ENCODE measurements at places on chromosomes 3 and 15.

DNA sequence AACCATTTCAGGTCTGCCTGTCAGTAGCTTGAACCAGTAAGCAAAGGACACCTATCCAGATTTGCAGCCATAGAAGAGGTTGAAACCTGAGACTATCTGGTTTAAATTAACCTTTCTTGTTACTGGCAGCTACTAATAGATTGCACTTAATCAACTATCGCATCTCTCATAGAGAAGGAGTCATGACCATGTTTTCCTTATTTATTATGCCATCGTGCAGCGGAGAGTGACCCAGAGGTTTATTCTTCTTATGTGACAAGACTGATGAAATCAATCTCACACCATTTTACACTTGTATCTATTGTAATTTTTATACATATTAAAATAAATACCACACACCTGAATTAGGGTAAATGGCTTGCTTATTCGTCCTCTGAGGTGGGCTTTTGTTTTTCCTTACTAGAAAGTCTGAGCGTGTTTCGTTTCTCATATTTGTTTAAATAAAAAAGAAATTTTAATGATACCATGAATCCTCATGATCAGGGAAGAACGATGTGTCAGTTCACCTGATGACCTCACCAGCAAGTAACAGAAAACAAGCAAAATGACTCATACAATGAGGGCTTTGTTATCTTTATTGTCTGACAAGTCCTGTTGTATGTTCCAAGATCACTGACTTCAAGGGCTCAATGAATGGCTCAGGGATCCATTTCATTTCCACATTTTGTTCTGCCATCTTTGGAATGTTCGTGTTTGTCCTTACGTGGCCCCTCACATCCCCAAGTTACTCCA lies 379.5 kb upstream of the DPH6 start:
- DNase-seq = peak; percentile 32

- DNase-seq = no peak
Observed at GRCh38 chr15:101652786-101653430, 727 bp upstream of the TM2D3 start.

- no peak for DNase-seq
Observed at GRCh38 chr3:43268636-43269035, 17.7 kb upstream of the SNRK start.

- DNase-seq = no peak
Observed at GRCh38 chr3:11582191-11582968, 61.3 kb downstream of the VGLL4 start.

GRCh38 chr3:86987421-86987715 lies 3.6 kb downstream of the VGLL3 start:
- no peak for DNase-seq

- DNase-seq = no peak
Observed at GRCh38 chr3:132650153-132650552, 9.5 kb downstream of the ACAD11 start.
